ENCODE measurements at places on chromosomes 2 and 18.

DNA sequence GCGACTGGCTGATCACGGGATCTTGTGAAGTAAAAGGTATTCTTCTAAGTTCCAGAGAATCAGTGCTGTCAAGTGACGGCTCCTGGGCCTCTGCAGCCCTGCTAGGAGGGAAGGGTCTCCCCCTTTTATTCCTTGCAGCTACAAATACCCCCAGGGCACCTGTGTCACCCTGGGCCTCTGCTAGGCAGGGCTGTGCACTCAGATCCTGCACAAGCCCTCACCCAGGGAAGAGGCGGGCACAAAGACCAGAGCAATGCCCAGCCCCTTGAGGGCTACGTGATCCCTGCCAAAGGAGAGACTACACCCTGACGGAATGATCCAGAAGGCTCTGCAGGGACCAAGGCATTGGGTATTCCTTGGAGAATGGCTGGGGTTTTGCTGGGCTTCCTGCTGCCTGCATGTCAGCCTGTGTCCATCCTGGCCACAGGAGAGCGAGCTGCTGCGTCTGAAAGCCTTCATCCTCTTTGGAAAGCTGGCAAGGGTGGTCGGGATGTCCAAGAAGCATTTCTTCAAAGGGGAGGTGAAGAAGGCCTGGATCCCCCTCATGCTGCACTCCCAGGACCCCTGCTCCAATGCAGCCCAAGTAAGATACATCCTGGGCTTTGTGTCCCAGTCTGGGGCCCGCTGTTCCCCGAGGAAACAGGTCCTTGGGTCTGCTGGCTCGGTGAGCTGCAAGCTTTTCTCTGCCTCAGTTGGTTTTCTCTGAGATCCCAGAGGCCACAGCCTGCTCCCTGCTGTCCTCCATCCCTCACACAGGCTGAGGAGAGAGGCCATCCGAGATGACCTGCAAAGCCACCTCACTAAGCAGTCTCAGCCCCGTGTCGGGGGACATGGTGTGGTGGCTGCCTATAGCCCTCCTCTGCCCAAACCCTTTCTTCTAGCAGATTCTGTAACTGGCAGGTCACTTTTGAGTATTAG lies 24.9 kb downstream of the HJURP start:
- H3K27me3 ChIP-seq, result peaks cover 2% of the 10 kb centered on the region
- no peaks in the 10 kb centered on the region for H3K4me1 ChIP-seq
- DNase-seq, result no peak
- H3K27ac ChIP-seq, result no peak overlapping the region
- no peak overlapping the region for H3K4me3 ChIP-seq

- H3K4me3 ChIP-seq, result no peak overlapping the region
- no peak for DNase-seq
- H3K36me3 ChIP-seq, result no peaks in the 10 kb centered on the region
- H3K4me1 ChIP-seq, result no peaks in the 10 kb centered on the region
- H3K27me3 ChIP-seq, result peaks cover 3% of the 10 kb centered on the region
- H3K27ac ChIP-seq, result no peak overlapping the region
These were observed 27.8 kb upstream of the TNS1 start for GRCh38 chr2:218030409-218031195.

GRCh38 chr2:240604291-240604938 lies 17.9 kb downstream of the CAPN10 start:
- H3K36me3 ChIP-seq, result no peaks in the 10 kb centered on the region
- H3K4me3 ChIP-seq, result no peak overlapping the region
- peak; percentile 52 for DNase-seq
- H3K27me3 ChIP-seq, result peaks cover 9% of the 10 kb centered on the region
- H3K4me1 ChIP-seq, result no peaks in the 10 kb centered on the region

GRCh38 chr18:10245846-10246175 lies 208.6 kb upstream of the APCDD1 start:
- H3K4me3 ChIP-seq, result no peak overlapping the region
- no peak for DNase-seq
- no peak overlapping the region for H3K27ac ChIP-seq
- no peaks in the 10 kb centered on the region for H3K36me3 ChIP-seq

GRCh38 chr18:13272416-13272815 lies 53.9 kb downstream of the LDLRAD4 start:
- peaks cover 16% of the 10 kb centered on the region for H3K27me3 ChIP-seq
- H3K27ac ChIP-seq, result no peak overlapping the region
- no peaks in the 10 kb centered on the region for H3K36me3 ChIP-seq
- H3K4me3 ChIP-seq, result no peak overlapping the region
